Caki2 (cell line): ENCODE measurements at places on chromosomes 7 and 10.

GRCh38 chr7:116142850-116143249, 67.5 kb upstream of the TES start:
- DNase-seq, result no peak

GRCh38 chr7:71682181-71682580, 550.2 kb downstream of the GALNT17 start:
- no peak for DNase-seq

GRCh38 chr7:78081888-78082287, 283.3 kb downstream of the PHTF2 start:
- DNase-seq, result no peak

GRCh38 chr10:71696628-71697326, 22.8 kb downstream of the C10orf105 start:
- peak; percentile 28 for DNase-seq

DNA sequence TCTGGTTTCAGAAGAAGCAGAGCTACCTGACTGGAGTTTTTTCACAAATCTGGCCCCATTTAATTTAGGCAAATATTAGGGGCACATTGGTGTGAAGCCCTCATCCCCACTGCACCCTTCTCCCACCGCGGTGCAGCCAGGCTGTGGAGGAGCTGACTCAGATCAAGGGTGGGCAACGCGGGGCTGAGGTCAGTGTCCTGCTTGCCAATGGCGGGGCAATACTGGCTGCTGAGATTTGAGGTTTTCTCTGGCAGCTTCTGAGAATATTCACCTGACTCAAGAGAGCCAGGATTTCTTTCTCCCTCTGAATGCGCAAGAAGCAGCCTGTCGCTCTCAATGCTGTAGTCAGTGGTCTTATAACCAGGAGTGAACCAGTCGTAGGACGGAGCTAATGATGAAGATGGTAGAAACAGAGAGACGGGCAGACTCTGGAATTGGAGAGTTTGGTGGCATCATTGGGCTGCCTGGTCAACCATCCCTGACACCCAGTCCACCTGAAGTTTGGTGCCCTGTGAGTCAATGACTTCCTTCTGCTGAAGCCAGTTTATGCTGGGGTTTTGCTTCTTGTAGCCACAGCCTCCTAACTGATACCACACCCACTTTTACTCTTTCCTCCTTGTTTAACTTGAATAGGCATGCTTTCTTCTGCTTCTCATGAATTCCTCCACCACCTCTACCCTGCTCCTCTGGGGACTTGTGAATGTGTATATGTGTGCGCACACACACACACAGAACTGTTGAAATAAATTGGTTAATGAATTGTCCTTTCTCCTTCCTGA, 123.7 kb upstream of the CTBP2 start:
- DNase-seq, result no peak

DNA sequence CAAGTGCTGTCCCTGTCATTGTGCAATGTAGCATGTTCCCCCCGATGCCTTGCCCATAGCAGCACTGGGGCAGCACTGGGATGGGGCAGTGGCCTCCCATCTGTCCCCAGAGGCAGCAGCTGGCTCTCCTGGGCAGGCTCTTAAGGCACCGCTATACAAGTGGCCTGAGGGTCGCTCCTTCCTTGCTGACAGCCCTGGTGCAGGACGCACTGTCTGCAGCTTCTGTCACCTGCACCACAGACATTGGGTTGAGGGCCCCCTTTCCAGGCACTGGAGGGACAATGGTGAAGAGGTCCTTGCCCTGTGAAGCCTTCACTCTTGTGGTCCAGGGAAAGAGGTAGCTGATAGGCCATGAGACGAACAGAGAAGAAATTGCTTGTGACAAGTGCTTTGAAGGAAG, 10.6 kb downstream of the CPSF4 start:
- DNase-seq, result no peak

GRCh38 chr7:142488036-142488633, 230.3 kb upstream of the PRSS58 start:
- no peak for DNase-seq

DNA sequence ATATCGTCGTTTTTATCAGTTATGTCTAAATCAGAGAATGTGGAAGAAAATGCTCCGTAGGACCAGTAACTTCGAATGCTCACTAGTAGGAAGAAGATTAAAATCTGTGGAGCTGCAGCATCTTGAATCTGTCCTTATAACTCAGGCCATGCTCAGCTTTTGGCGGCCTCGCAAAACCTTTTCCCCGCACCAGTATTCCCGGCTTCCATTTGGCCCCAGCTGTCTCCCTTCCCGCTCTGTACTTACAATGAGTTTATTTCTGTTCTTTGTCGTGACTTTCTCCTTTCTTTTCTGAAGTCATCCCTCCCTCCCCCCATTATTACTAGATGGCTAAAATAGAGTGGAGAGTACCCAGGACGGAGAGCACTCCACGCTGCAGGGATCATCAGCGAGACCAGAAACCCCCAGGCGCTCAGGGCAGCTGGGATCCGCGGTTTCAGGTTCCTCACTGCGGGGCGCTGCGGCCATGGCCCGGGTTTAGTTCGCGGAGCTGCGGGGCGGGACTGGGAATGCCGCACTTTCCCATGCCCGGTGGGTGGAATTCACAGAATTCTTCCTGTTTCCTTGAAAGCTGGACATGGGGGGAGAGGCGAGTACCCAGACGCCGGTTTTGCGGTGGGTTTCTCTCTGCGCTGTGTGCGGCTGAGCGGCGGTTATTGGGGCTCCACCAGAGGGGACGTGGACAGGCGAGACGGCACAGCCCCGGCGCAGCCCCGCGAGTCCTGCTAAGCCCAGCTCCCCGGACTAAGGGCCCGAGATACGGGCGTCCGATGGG, 183.5 kb downstream of the POM121L12 start:
- DNase-seq, result no peak

GRCh38 chr10:23106331-23107072, 11.1 kb downstream of the MSRB2 start:
- no peak for DNase-seq

- DNase-seq, result no peak
Observed at GRCh38 chr7:122520971-122521555, 177.9 kb downstream of the RNF133 start.

DNA sequence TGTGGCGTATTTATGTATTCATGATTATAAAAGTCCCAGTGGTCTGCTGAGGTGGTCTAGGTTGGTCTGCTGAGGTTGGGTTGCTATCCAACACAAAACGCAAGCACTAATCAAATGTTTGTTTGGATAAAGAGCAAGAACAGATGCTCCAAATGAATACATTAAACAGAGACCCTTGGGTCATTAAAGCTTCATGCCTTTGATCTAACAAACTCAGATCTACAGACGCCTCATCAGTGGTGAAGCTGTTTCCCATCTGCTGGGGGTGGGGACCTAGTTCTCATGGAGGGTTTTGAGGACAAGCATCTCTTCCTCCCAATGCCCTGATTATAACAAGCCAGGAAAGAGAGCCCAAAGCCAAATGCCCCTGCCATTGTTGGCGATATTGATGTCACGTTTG, 786.7 kb downstream of the NRG3 start:
- DNase-seq, result no peak

DNA sequence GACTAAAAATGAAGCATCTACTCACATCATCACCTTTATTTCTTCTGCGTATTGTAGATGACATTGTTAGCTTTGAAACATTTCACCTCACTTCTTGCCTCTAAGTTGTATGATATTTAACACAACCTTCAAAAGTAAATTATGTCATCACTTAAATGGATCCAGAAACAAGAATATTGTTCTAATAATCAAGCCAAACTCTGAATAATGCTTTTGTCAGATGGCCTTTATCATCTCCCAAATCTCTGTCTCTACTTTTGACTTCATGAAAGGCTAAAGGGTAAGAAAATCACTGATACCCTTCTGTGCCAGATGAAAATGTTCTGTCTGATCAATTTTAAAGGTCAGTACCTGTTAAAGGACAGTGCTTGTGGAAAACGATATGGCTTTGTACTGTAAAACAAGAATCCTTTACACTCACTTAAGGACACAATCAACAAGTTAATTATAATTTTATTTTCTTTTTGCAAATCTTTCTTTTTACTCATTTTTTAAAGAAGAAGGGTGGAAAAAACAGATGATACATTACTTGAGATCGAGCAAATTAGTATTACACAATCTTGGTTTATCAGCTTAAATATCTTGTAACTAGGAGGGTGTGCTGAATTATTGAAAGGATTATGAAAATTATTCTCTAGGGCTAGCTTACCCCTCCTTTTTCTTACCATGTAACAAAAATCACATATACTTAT, 309.4 kb upstream of the IGFBP3 start:
- no peak for DNase-seq

DNA sequence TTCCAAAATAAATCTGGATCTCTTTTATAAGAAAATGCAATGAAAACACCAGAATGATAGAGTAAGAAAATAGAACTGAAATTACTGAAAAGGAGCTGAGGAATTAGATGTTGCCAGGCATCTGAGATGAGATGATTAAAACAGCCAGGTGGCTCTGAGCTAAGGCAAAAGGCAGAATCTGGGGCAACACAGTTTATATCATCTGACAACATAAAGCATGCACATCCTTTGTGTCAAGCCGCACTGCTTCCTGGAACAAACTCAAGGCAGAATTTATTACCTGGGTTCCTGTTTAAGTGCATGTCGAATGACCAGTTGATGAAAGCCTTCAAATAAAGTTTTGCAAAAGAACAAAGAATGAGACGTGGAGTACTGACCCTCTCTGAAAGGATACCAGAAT, 247.0 kb downstream of the SNX10 start:
- DNase-seq, result no peak

GRCh38 chr10:95814011-95814727, 58.2 kb downstream of the ENTPD1 start:
- DNase-seq, result no peak

DNA sequence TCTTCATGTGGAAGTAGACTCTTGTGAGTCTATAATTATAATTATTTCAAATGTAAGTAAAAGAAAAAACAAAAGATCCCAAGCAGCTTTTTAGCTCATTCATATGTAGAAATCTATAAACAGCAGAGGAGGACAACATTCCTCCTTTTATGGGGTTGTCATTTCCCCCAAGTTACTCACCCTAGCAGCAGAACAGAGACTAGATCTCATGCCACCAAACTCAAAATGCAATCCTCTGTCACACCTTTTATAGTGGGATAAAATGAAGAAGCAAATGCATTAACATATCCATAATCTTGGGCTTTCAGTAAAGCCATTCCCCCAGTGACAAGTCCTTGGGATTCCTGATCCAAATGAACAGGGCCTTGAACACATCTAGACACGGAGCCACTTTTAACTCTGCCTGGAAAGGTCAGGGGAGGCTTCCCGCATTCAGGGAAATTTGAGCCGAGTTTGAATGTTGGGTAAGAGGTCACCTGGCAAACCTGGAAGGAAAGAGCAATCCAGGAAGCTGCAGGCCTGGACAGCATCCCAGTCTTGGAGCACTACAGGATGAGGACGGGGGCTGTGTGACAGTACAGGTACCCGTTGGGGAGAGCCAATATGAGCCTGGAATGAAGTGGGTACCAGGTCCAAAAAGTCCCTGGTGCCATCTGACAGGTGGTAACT, 76.4 kb downstream of the DOCK4 start:
- no peak for DNase-seq

DNA sequence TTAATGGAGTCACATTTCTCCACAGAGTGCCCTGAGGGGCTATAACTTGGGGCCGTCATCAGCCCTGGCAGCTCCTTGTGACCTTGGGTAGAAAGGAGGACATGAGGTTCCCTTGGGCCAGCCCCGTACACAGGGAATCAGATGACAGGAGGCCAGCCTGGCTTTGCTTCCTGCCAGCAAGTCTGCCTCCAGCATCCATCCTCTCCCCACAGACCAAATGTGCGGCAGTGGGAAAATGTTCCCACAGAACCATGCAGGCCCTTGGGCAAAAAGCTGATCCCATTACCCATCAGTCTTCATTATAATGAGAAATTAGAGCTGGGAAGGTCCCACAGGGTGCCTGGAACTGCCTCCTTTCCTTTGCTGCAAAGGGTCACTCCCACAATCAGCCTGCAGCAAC, 908.3 kb downstream of the GRID1 start:
- DNase-seq, result no peak

- DNase-seq, result no peak
Observed at GRCh38 chr10:35505241-35505873, 99.8 kb upstream of the GJD4 start.
